Activated CD4-positive, alpha-beta T cell treated with anti-CD3 and anti-CD28 coated beads, Interleukin-2, amount 50 U/mL, for 48 hours (primary cell): ENCODE measurements at places on chromosomes 4 and X.

DNA sequence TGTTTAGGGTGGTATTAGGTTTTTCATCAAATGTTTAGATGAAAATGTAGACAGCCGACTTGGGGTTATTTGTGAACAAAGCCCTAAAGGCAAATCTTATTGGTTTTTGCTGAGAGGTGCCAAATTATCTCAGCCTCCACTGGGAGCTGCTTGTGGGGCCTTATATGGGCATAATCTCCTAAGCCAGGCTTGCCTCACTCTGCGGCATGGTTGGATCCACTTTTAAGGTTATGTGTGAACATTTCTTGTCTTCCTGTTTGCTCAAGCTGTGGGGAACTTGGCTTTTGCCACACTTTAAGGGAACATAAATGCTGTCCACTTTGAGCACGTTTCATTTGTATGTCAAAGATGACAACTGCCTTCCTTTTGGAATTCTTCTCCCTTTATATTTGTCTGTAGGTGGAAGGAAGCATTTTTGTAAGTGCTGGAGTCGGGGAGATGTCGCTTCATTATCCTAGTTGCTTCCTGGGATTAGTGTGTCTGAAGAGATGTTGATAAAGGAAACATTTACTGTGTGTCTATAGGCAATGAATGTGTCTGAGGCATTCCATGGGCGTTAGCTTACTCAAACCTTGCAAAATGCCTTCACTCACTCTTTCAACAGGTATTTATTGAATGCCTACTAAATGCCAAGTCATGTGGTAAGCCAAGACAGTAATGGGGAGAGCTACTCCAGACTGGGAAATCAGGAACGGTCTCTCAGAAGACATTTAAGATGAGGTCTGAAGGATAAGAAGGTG lies 78.3 kb downstream of the SLC9A6 start:
- DNase-seq: no peak

DNA sequence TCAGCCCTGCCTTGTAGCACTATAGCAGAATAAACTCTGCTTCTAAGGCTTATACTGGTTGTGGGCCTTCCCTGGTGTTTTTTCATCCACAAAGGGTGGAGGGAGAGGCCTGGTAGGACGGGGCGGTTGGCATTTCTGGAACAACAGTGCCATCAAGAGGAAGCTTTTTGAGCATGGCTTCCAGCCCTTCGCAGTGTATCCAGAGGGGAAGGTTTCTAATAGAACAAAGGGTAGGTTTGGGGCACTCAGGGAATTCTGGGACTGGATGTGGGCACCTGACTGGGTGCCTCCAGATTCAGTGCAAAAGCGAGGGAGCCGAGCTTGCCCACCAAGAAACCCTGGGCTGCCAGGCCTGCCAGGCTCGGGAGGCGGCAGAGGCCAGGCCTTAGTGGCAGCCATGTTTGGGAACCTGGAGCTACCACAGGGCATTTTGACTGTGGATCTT lies 229.6 kb upstream of the AGTR2 start:
- DNase-seq: no peak

- no peak for DNase-seq
These were observed 69.1 kb upstream of the HPGD start for GRCh38 chr4:174591243-174592021.

- no peak for DNase-seq
These were observed 6.2 kb downstream of the JADE3 start for GRCh38 chrX:46918434-46918833.

DNA sequence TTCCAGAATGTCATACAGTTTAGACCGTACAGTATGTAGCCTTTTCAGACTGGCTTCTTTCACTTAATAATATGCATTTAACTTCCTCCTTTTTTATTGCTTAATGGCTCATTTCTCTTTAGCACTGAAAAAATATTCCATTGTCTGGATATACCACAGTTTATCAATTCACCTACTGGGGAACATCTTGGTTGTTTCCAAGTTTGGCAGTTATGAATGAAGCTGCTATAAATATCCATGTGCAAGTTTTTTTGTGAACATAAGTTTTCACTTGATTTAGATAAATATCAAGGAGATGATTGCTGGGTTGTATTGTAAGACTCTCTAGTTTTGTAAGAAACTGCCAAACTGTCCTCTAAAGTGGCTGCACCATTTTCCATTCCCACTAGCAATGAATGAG lies 375.5 kb downstream of the PCDH18 start:
- no peak for DNase-seq

DNA sequence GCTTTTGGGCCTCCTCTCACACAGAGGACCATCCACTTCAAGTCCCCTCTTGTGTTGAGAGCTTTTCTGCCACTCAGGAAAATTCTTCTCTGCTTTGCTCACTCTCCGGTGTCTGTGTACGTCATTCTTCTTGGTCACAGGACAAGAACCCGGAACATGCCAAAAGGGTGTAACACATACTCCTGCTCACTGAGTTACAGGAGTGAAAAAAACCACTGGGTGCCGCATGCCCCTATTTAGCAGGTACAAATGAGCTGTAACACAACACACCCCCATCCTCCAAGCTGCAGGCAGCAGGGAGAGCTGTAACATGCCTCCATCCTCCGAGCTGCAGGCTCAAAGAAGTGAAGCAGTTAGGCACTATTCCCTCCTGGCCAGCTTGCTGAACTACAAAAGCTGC lies 13.0 kb upstream of the CXCL2 start:
- no peak for DNase-seq
